AG04450 (cell line): ENCODE measurements at places on chromosomes 1 and 21. TPM values are rescaled to one million over a fixed set of nuclear protein-coding genes. Genes with fewer than 3 reads are reported as not detected.

Gene SPATA6
- polyA plus RNA-seq = 4.6 and 6.1 TPM in 2 replicates

Gene GJC2
- polyA plus RNA-seq = 1.2 and 1.8 TPM in 2 replicates

DNA sequence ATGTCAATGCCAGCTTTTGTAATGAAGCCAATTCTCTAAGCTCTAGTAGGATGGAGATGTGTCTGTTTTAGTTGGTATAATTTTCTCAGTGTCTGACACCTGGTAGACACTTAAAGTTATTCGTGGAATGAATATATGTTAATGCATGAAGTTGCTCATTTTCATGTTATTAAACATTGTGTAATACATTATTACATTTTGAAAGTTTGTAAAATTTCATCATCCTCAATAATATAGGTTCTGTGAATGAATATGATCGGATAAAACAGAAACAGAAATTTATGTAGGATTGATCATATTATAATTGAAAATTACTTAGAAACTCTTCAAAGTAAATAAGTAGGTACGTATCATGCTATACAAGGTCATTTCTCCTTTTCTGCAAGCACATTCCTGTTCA, 625.3 kb downstream of the PLA2G4A start:
- DNase-seq = no peak

Gene B3GALT2
- 5.7 and 8.0 TPM in 2 replicates for polyA plus RNA-seq

DNA sequence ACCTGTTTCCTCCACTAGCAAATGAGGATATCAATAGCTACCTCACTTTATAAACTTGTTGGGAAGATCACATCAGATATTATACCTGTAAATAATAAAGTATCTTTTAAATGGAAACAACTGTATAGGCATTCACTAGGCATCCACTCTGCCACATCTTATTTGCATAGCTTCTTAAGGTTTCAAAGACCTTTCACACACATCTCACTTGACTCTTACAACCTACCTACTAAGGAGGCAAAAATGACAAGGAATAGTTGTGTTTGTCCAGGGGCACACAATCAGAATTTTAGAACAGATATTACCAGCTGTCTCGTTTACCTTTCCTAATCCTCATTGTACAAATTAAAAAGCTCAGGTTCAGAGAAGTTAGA, 51.5 kb downstream of the VANGL2 start:
- no peak for DNase-seq

DNA sequence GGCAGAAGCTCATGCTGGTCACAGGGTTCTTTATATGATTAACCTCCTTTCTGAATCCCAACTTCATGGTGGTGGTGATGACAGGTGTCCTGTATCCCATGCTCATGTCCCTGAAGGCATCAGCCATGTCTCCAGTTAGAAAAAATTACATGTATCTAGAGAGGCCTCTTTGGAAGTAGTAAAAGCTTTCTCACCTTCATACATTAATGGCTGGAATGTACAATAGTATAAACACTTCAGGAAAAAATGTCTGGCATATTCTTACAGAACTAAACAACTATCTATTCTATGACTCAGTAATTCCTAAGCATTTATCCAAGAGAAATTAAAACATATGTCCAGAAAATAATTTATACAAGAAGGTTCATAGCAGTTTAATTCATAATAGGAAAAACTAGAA, 34.0 kb downstream of the ADAM30 start:
- peak; percentile 29 for DNase-seq

Gene GCSAML
- not detected in 2 replicates for polyA plus RNA-seq

DNA sequence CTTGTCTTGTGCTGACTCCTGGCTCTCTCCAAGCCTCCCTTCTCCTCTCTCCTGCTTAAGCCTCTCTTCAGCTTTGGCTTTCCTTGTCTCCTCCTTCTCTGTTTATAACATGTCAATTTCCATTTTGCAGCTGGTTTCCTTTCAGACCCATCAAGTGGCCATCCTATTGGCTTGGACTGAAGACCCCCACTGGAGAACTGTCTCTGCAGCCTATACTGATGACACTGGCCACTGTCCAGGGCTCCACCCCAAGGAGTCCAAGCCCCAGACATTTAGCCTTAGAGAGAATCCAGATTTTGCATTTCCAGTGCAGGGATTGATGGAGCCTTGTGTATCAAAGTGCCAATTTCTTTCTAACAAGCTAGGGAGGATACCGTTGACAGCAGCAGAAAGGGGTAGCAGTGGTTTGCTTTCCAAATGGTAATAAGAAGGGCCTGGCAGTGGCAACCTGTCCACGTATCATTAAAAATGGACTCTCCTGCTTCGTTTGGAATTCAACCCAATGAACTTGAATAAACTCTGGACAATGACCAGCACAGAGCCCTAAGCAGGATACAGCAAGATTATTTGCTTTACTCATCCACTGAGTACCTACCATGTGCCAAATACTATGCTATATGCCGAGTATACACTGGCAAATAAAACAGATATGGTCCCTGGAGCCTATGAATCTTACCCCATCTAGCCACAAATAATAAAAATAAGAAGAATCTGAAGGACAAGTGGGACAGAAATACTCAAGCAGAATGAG, 6.5 kb downstream of the OVAAL start:
- no peak for DNase-seq

DNA sequence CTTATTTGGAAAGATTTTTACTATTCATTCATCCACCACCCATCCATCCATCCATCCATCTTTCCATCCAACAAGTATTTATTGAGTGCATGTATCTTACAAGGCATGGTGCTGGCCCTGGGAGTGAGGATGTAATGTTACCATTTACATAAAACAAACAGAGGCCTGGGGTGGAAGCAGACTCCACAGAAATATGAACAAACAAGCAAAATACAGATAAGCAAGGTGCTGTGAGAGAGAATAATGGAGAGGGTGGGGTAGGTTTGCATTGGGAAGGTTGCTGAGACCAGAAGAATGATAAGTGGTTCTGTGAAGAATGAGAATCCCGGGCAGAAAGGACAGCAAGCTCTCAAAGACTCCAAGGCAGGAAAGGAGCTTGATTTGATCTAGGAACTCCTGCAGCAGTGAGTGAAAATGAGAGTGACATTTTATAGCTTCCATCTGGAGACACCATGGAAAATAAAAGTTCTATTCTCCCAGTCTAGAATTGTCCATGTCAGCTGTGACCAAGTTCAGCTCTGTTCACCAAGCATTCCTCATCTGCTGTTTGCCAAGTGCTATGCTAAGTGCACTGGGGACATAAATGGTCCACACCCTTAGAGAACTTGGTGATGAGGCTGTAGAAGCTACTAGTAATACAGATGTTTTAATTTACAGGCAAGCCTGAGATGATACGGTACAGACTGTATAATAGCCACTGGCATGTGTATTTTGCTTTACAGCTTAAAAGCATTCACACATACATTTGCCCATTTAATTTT, 75.3 kb downstream of the PEX14 start:
- no peak for DNase-seq

- no peak for DNase-seq
Observed at GRCh38 chr1:55522353-55522903, 307.3 kb upstream of the USP24 start.

Gene USP21
- polyA plus RNA-seq = 15.4 and 16.2 TPM in 2 replicates

DNA sequence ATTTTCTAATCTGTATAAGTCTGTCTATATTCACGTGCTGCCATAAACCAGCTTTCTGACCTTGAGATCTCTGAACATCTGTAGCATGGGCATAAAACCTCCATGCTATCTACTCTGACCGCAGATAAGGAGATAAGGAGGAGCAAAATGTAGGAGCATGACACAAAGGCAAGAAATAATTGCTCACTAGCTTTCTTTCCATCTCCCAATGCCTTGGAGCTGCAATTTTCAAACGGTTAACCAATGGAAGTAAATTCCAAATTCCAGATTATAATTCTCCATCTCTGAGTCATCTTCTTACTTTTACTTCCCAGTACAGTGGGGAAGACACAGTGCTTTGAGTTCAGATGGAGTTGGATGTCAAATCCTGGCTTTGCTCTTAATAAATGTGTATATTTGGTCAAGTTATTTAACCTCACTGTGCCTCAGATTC, 41.6 kb downstream of the CD58 start:
- no peak for DNase-seq

GRCh38 chr21:28805885-28806284, 186.8 kb downstream of the LTN1 start:
- DNase-seq = peak; percentile 84

DNA sequence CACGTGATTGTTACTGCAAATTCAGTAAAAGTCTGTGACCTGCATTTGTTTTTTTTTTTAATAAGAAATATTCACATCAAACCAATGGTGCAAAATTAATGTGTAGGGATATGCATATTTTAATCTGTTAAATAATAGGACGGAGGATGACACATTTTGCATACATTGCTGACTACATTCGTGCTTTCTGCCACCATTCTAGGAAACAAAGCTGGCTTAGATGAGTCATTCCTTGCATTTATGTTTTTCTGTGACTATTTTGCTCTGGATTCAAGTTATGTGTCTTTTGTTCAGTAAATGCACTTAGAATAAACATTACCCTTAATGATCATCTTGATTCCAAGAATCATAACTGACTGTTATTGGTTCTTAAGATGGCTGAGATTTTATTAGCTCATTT, 23.9 kb upstream of the CYYR1 start:
- no peak for DNase-seq

DNA sequence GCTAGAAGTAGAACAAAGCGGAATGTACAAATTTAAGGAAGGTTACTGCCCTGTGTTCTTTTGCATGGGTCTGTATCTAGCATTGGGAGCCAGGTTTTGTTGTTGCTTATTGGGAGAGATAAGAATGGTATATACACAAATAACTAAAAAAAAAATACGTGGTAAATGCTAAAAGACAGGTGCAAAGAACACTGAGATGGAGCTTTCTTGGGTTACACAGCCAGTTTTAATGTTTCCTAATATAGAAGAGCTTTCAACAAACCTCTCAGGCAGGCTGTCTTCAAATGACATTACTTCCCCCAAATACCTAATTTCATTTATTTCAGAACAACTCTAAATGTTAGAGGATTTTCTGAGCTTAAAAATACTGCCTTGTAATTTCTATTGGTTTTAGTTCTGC, 1.4 kb upstream of the MDM4 start:
- DNase-seq = no peak

Gene GPR89B
- polyA plus RNA-seq = 23.2 and 36.1 TPM in 2 replicates

DNA sequence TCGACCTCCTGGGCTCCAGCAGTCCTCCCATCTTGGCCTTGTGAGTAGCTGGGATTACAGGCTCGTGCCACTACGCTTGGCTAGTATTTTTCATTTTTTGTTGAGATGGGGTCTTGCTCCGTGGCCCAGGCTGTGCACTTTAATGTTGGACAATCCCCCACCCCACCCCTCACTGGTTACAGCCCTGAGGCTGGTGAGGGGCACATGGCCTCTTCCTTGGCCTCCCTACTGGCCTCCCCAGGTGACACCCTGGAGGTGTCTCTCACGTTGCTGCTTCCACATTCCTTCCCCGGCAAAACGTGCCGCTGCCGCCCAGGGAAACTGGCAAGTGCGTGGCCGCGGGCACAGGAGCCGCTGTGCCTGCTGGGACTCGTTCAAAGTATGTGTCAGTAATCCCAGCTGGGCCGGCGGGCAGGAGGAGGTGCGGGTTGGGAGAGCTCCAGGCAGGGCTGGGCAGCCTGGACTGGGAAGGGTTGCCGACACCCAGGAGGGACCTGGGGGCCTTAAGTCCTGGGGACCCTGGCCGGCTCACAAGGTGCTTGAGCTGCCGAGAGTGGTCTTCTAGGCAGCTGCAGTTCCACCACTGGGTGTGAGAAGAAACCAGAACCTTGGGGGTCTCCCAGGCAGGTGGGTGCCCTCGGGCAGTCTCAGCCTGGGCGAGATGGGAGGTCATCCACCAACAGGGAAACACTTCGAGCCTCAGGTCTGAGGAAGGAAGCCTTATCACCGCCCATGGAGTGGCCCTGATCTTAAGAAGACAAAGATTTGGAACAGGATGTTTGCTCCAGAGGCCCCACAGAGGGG, 6.5 kb downstream of the WNT3A start:
- no peak for DNase-seq

- no peak for DNase-seq
Observed at GRCh38 chr1:59900640-59901039, 25.9 kb downstream of the CYP2J2 start.

- DNase-seq = no peak
Observed at GRCh38 chr1:59066236-59066635, 230.7 kb upstream of the FGGY start.

DNA sequence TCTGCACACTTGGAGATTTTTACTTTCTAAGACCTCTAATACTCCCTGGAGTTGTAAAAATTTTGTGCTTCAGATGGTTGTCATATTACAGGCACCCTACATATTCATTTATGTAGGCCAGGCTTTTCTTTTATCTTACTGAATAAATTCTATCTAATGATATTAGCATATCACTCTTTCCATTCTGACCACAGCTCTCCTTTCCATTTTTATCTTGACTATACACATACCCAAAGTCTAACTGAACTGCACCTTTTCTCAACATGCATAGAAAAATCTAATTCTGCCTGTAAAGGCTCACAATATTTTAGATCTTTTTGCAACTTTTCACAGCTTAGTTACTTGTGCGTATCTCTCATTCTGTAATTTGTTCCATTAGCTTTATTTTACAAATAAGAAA, 52.7 kb upstream of the TSHB start:
- no peak for DNase-seq

DNA sequence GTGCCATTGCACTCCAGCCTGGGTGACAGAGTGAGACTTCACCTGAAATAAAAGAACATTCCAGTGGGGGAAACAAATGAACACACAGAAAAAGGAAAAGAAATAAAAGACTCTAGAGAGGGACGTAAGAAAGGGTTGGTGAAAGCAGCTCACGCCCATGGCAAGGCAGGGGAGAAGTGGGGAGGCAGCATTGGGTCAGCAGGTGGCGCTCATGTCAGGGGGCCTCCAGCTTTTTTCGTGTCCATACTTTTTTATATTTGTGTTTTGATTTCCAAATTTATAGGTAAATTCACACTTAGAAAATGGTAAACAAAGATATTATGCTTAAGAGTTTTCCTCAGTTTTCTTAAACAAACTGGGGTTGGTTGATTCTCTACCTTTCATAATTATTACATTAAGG, 45.5 kb downstream of the VPS13D start:
- DNase-seq = no peak

DNA sequence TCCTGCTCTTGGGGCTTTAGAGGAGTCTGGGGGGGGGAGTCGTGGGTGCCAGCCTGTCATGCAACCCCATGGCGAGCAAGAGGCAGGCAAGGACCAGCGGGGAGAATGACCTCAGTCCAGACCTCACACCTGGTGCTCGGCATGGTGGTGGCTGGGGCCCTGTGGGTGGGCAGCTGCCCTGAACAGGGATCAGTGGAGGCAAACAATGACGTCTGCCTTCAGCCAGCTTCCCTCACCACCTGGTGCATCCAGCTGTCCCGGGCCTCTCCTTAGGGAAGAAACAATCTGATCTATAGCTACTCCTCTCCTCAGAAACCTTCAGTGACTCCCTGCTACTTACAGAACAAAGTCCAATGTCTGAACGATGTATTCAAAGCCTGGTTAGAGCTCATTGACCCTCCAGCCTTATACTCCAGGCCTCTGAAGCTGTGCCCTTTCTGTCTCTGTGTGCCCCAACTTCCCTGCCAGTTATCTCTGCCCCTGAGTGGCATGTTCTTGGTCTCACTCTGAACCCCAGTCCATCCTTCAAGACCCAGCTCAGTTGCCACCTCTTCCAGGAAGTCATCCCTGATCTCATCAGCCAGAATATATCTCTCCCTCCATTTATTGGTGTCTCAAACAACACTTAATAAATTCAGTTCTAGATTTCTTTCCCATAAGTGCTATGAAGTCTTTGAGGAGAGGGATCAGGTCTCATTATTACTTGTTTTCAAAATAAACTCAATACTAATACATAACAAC, 6.6 kb downstream of the PADI2 start:
- DNase-seq = no peak

GRCh38 chr1:121525355-121525754, 340.6 kb downstream of the SRGAP2C start:
- DNase-seq = no peak

GRCh38 chr1:163265547-163265946, 56.2 kb upstream of the NUF2 start:
- no peak for DNase-seq

Gene ANXA9
- 0.10 and 0.21 TPM in 2 replicates for polyA plus RNA-seq

Gene KLHDC7A
- not detected in 2 replicates for polyA plus RNA-seq
